ENCODE measurements at places on chromosomes 13 and 19.

DNA sequence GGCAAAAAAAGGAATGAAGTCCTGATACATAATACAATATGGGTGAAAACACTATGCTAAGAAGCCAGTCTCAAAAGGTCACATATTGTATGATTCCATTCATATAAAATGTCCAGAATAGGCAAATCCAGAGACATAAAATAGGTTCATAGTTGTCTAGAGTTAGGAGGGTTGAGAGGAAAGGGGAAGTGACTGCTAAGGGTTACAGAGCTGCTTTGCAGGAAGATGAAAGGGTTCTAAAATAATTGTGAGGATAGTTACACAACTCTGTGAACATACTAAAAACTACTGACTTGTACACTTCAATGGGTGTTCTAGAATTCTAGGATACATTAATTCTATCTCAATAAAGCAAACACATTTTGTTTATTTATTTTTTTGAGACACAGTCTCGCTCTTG lies 25.7 kb downstream of the CAB39L start:
- no peak for DNase-seq

DNA sequence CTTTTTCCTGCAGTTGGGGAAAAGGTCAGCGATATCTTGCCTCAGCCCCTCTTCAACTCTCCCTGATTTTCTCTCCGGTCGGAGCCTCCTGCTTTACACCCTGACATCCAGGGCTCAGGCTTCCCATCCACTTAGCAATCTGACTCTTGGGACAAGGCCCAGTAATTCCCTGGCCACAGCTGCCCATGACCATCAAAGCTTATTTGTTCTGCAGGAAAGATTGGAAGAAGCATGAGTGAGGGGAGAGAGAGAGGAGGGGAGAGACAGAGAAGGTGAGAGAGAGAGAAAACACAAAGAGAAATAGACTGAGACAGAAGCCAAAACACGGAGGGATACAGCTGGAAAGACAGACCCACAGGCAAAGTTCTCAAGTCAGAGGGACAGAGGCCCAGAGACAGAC lies 13.7 kb downstream of the SYT3 start:
- no peak for DNase-seq

- DNase-seq, result no peak
These were observed 174.5 kb downstream of the USP12 start for GRCh38 chr13:26996965-26997752.

DNA sequence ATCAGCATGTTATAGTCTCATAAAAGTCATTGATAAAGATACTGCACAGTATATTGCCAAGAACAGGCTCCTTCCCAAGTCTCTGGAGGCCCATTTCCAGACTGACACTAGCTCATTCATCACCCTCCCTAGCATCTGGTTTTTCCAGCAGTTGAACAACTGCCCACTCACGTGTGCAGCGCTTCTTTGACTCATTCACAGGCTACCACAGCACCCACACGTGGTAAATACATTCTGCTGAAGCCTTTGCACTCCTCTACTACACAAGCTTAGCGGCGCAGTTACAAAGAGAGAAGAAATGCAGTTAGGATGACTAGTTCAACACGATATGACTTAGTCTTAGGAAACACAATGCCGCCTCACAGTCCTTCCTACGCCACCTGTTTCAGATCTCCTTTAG lies 87.7 kb downstream of the DOCK9 start:
- peak; percentile 82 for DNase-seq

- peak; percentile 85 for DNase-seq
These were observed 214.9 kb downstream of the KCNRG start for GRCh38 chr13:50229960-50230661.

- DNase-seq, result peak; percentile 88
These were observed 2.7 kb upstream of the RASAL3 start for GRCh38 chr19:15466851-15467733.

DNA sequence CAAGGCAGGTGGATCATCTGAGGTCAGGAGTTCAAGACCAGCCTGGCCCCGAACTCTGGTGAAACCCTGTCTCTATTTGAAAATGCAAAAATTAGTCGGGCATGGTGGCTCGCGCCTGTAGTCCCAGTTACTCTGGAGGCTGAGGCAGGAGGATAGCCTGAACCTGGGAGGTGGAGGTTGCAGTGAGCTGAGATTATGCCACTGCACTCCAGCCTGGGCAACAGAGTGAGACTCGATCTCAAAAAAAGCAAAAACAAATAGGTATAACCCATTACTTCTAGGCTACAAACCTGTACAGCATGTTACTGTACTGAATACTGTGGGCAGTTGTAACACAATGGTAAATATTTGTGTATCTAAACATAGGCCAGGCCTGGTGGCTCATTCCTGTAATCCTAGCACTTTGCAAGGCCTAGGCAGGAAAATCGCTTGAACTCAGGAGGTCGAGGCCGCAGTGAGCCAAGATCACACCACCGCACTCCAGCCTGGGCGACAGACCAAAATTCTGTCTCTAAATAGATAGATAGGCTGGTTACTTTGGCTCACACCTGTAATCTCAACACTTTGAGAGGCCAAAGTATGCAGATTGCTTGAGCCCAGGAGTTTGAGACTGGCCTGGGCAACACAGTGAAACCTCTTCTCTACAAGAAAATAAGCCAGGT lies 63.5 kb downstream of the MYO9B start:
- DNase-seq, result no peak

GRCh38 chr19:4730740-4731171 lies 7.1 kb upstream of the DPP9 start:
- peak; percentile 23 for DNase-seq

GRCh38 chr19:55389386-55390317 lies 3.9 kb downstream of the RPL28 start:
- no peak for DNase-seq

DNA sequence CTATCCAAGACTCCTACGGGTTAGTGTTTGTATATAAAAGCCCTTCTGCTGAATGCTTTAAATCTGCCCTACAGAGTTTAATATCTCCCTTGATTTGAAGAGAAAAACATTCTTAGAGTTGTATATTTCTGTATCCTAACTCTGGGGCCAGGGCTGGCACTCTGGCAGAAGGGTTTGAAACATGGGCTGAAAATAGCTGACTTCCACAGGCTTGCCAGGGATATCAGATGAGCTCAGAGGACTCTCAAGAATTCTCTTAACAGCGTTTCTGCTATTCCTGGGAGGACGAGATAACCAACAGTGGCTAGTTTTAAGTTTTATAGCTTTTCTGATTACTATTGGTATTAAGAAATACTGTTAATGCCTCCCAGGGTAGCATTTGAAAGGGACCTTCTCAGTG lies 127.5 kb downstream of the LIG4 start:
- no peak for DNase-seq

DNA sequence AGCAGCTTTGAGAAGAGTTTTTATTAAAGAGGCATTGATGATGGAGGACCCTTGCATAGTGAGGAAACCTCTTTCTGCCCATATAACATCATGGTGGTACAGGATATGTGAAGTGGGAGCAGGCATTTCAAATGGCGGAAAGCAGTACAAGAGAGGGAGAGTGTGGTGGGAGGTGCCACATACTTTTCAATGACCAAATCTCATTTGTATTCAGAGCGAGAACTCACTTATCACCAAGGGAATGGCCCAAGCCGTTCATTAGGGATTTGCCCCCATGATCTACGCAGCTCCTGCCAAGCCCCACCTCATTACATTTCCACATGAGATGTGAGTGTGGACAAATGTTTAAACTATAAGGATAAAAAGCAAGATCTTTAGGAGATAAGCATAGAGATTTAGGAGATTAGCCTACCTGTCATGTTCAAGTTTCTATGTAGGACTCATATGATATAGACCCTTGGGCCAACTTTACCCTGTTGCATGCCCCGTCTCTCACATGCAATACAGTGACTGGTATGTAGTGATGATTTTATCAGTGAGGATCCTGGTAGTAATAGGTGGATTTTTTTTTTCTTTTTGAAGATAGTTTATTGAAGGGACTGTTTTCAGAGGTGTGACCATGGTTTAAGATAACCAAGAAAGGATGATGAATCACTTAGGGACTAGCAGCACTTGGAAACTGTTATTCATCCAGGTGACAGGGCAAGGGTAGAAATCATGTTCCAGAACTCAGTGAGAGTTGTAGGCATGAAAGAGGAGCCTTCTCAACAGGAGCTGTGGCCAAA lies 38.3 kb downstream of the DNAJC15 start:
- no peak for DNase-seq

DNA sequence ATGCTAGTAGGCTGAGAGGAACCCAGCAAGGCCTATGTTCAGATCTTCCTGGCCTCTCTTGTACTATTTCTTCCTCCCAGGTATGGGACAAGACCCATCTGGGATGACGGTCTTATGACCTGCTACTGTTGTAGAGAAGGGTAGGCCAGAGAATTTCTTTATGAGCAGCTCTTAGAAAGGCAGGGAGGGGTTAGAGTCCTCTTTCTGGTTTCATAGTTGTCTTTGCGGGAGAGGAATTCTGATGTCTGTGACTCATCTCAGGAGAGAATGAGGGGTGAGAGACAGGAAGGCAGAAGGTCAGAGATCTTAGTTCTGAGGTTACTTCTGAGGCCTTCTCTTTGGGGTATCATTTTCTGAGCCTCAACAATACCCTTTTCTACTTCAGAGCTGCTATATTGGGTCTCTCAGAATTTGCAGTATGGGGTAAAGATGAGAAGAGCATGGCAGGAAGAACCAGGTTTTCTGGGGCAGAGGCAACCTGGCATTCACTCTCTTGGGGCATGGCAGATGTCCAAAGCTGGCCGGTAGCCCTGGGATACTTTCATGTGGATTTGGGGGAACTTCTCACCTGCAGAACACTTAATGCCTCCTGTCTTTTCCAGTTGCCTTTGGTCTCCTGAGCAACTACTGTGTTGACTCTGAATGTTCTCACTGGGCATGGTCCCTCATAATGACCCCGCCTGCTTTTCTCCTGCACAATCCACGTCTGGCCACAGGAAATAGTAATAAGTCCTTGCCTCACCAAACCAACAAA lies 154.4 kb downstream of the GGACT start:
- peak; percentile 66 for DNase-seq
